ENCODE measurements at places on chromosomes 1 and 21.

DNA sequence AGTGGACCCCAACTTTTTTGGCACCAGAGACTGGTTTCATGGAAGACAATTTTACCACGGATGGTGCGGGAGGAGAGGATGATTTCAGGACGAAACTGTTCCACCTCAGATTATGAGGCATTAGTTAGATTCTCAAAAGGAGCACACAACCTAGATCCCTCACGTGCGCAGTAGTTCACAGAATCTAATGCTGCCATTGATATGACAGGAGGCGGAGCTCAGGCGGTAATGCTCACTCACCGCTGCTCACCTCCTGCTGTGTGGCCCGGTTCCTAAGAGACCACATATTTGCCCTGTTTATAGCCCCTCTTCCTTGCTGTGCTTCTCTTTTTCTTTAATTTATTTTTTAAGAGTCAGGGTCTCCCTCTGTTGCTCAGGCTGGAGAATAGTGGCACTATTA, 4.6 kb downstream of the NTRK1 start:
- DNase-seq: no peak
- no peak overlapping the region for H3K4me3 ChIP-seq
- no peaks in the 10 kb centered on the region for H3K36me3 ChIP-seq
- H3K4me1 ChIP-seq: peaks cover 18% of the 10 kb centered on the region
- no peak overlapping the region for H3K27ac ChIP-seq

GRCh38 chr1:235500971-235501540, 3.2 kb downstream of the B3GALNT2 start:
- no peak overlapping the region for H3K27ac ChIP-seq
- no peaks in the 10 kb centered on the region for H3K27me3 ChIP-seq

GRCh38 chr1:2460996-2461751, 14.9 kb upstream of the PLCH2 start:
- DNase-seq: no peak
- no peak overlapping the region for H3K4me3 ChIP-seq
- H3K36me3 ChIP-seq: no peaks in the 10 kb centered on the region
- no peaks in the 10 kb centered on the region for H3K4me1 ChIP-seq
- no peaks in the 10 kb centered on the region for H3K27me3 ChIP-seq

- no peaks in the 10 kb centered on the region for H3K27me3 ChIP-seq
- H3K36me3 ChIP-seq: no peaks in the 10 kb centered on the region
- no peak overlapping the region for H3K4me3 ChIP-seq
- H3K4me1 ChIP-seq: peaks cover 26% of the 10 kb centered on the region
Observed at GRCh38 chr21:31360717-31361116, 16.7 kb upstream of the TIAM1 start.
